ENCODE measurements at places on chromosomes 1 and 21.

GRCh38 chr1:48493970-48494769, 22.2 kb upstream of the SPATA6 start:
- no peak for DNase-seq

- no peak for DNase-seq
Observed at GRCh38 chr1:151408891-151409290, 9.5 kb downstream of the PSMB4 start.

DNA sequence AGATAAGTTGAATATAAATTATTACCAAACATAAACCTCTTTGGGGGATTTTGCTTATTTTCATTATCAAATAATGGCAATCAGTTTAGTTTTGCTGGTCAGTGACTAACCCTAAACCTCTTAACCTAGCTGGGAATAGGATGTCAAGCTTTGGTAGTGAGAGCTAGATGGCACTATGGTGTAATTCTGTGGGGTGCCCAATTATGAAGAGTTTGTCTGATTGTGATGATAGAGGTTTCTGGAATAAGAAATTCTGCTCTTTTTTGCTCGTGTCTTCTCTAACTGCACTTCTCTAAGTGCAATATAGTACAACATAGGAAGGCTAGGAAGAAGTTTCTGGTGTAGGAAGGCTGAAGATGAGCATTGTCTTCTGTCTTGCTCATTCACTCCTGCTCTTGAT, 59.8 kb downstream of the XCL1 start:
- DNase-seq: no peak

GRCh38 chr1:114986286-114986685, 43.3 kb upstream of the TSHB start:
- DNase-seq: no peak

DNA sequence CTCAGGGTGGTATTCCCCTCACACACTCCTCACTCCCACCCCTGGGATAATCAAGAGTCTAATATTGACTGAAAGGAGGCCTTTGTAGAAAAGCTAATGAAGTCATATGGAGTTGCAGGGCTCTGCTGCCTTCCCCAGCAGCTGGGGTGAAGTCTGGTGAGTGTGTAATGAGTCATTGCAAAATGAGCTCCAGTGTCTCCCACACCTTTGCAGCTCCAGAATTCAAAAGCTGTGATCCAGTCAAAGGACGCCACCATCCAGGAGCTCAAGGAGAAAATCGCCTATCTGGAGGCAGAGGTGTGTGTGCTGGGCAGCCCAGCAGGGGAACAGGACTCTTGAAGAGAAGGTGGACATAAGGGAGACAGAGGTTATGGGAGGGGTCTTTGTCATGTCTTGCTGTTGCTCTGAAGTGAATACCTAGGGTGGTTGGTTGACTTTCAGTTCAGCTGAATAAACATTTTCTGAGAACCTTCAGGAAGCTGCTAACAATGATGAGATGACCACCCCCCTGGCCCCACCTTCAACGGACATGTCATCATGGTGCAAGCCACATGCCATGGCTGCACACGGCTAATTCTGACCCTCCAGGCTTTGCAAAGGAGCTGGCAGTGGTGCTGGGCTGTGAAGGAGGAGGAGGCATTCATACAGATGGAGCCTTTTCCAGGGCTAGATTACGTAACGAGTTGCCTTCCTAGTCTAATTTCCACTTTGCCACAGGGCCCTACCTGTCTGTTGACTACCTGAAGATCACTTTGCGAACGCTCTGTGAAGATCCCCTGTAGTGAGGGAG, 32.2 kb upstream of the SNX27 start:
- DNase-seq: no peak

DNA sequence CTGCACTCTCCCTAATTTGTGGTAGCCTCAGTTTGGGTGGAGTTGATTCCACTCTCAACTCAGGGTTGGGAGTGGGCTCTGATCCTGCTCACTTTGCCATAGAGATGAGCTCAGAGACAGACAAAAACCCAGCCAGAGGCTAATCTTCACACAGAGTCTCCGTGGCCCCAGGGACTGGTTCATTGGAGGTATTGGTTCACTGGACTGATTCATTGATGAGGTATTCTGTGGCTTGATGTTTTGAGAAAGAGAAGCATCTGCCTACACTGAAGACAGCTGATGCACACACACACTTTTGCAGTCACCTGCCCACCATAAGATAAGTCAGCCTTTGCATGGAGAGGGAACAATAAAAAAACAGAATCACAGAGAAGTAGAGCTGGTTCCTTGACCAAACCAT, 183.8 kb downstream of the AJAP1 start:
- no peak for DNase-seq

- no peak for DNase-seq
Observed at GRCh38 chr1:203251466-203251865, 22.0 kb upstream of the CHIT1 start.

- DNase-seq: no peak
Observed at GRCh38 chr21:27257908-27258556, 291.1 kb upstream of the ADAMTS5 start.

DNA sequence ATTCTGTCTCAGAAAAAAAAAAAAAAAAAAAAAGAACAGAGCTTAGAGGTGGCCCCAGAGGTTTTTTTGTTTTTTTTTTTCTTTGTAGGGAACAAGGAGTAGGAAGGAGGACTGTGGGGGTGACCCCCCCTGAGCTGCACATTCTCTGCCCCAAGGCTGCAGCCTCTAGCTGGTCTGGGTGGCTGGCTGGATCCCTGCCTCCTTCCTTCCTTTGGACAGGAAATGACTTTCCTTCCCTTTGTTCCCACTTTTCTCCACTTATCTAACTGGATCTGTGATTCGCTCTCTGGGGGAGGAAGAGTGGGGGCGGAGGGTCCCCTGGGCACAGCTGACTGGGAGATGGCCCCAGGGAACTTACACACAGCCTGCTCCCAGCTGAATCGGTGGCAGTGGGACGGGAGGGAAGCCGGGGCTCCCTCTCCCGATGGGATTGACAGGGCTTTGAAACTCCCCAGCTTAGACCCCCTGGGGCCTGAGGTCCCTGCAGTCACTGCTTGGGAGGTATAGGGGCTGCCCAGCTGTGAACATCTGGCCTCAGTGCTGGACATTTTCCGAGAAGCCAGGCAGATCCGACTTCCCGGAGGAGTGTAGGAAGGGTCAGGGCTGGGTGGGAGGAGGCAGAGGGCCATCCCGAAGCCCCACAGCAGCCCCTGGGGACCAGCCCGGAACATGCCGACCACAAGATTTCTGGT, 2.1 kb downstream of the FBLIM1 start:
- no peak for DNase-seq

GRCh38 chr1:218970397-218970990, 203.2 kb upstream of the LYPLAL1 start:
- no peak for DNase-seq

DNA sequence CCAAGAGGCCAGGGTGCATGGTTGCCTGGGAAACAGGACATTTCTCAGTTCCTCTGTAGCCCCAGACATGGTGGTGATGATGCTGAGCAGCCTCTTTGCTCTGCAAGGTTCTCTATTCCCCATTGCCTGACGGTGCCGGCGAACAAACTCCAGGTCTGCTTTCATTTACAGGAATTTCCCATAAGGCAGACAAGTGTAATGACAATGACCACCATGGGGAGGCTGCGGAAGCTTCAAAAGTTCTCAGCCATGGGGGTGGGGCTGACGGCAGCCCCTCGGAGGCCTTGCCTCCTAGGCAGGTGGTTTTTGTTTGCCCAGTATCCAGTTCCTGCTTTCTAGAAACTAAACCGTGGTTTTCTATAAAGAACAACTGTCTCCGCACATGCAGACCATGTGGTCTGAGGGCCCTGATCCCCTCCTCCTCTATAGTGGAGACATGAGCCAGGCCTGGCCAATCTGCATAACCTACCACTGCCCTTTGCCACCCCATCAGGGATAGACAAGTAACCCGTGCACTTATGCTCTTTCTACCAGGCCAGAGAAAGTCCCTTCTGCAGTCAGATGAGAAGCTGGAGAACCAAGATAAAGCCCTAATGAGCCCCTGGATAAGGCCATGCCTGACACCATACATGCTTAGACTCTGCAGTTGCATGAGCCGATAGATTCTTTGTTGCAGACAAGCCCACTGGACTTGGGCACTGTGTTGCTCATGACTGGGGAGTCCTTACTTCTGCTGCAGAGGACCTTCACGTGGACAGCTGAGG, 54.1 kb downstream of the LDLRAD2 start:
- no peak for DNase-seq

DNA sequence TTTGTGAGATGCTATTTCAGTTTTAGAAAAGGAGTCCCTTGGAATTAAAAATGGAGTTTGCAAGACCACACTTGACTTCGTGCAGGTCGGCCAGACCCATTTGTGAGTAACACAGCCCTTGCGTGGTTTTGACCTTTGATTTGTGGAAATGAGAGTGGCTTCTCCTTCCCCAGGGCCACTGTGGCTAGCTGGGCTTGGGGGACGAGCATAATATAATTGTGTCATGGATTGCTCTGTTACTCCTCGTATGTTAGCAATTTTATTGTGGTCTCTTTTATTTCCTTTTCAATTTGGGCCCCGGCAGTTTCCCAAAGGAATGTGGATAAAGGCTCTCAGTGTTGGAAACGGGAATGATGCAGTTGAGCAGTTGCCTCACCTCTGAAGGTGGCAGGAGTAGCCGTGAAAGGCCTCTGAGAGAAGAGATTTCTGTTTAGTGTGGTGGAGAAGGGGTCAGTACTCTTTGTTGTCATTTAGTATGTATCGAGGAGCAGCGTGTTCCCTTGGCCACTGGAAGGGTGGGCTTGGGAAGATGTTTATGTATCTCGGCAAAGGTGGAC, 194.6 kb downstream of the PBX1 start:
- no peak for DNase-seq

DNA sequence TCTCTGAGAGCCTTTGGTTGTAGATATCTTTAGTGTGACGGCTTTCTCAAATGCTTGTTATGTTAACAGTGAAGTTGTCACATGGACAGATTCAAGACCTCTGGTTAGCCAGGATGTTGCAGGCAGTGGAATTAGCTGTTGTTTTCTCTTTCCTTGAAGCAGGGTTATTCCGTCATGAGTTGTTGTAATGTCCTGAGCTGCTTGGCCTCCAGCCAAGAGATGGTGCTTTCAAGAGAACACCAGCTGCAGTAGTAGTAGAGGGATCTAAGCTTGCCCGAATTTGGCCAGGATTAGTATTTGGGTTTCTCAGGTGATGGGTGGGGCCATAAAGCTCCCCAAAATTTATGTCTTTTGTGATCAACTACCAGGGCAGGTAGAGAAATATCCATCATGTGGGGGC, 13.4 kb downstream of the KCNE1 start:
- DNase-seq: no peak

DNA sequence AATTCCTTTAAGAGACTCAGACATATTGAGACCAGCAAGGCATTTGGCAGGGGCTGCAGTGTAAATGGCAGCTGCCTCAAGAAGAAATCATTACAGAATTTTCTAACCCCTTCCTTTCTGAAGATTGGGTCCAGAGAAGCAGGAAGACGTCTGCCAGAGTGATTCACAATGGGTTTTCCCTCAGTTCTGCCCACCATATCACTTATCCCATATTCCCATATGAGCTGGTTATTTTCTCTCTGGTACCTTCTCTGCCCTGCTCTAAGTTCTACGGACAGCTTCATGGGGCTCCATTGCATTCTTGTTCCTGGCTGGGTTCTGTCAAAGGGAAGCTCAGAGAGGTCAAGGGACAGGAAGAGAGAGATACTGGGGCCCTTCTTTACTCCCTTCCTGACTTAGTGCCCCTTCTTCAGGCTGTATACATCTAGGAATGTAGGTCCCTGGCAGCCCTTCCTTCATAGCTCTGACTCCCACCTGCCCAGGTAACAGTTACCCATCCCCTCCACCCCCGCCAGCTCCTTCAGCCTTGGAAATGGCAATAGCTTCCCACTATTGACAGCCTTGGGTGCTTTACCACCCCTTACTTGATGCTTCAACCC, 420.6 kb upstream of the DAB1 start:
- no peak for DNase-seq

DNA sequence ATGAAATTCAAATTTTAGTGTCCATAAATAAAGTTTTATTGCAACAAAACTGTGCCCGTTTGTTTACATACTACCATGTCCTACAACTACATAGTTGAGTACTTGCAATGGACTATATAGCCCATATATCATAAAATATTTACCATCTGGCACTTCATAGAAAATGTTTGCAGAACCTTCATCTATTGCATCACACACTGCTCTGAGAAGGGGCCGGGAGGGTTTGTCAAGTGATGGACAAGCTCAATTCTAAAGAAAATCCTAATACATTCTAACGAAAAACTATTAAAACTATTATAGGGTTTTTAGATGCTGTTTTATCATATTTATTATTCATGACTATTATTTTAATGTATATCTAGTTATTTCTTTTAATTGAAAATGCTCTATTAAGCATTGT, 35.9 kb downstream of the RGSL1 start:
- no peak for DNase-seq

DNA sequence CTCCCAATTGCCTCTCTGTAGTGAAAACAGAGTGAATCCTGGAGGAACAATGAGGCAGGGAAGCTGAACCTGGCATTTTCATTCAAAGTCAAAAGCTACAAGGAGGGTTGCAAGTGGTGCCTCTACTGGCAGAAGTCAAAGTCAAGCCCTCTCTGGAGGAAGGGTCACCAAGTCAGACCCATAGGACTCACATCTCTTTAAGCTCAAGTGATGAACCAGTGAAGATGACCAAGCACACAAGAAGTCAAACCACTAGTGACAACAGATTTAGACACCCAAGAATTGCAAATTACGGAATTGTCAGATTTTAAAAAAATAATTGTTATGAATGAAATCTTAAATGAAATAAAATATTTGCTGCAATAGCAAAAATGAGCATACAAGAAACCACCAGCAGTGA, 81.1 kb upstream of the ATP1B1 start:
- no peak for DNase-seq

DNA sequence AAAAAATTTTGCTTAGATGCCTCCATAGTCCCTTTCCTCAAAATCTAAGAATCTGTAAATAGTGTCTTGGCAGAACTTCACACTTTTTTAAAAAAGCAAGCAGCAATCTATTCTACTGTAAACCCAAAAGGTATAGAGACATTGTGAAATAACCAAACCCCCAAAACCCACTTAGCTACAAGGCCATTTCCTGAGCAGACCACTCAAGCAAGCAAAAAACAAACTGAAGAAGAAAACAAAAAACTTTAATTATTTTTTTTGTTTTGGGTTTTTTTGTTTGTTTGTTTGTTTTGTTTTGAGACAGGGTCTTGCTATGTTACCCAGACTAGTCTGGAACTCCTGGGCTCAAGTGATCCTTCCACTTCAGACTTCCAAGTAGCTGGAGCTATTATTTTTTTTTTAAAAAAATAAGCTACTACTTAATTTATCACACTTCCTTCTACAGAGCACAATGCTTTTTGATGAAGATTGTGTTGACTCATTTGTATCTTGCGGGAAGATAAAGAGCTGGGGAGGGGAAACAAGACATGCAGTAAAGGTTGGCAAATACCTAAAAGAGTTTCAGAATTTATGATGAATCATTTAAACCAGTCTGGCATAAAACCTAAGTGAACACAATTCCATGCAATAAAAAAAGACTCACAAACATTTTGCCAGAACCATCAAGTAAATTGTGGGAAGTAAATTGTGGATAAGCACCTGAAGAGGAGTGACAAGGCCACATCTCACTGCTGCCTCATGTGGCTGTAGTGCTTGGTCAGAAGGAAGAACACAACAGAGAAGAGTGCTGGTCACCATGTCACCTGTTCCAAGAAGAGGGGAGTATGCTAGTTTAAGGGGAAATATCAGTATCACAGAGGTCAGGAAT, 2.7 kb upstream of the PTPN22 start:
- no peak for DNase-seq
